CD4-positive, alpha-beta T cell treated with Interleukin-10 for 1 hour (primary cell): ENCODE measurements at places on chromosomes 5 and 9.

GRCh38 chr5:113692891-113693457 is 179.5 kb downstream of the YTHDC2 start:
- DNase-seq, result no peak

GRCh38 chr9:109297899-109298298 is 23.0 kb downstream of the EPB41L4B start:
- DNase-seq, result no peak

- DNase-seq, result no peak
Measured at GRCh38 chr5:78592735-78593386, 55.7 kb downstream of the LHFPL2 start.

- DNase-seq, result no peak
Measured at GRCh38 chr9:129934780-129935179, 99.5 kb downstream of the USP20 start.

DNA sequence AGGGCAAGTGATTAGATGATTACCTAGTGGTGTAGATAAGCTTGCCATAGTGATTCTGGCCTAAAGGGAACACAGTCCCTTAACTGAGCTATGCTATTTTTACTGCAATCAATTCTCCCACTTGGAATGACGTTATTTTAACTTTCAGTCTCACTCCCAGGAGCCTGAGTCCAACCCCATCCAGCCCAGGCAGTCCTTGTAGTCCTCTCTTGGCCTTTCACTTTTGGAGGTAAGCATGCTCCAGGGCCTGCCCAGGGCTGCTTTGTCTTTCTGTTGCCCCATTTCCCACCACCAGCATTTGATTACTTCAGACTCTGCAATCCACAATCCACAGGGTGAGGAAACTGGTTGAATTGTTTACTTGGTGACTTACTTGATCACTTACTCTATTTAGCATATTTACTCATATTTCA is 233.0 kb downstream of the CD180 start:
- no peak for DNase-seq

DNA sequence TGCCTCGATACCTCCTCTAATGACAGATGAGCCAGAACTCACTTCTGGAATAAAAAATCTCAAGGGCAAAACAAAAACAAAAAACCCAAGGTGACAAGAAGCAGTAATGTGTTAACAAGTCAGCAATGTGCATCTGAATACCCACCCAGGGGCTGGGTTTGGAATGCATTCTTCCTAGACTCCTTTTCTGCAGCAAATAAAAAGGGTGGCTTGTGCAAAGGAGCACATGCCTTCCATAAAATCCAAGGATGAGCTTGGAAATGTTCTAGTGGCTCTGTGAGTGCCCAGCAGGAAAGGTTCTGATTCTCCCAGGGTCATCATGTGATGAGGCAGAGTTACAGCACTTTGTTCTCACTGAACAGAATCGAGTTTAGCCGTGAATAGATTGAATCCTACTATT is 599.9 kb downstream of the RAB3C start:
- no peak for DNase-seq

- no peak for DNase-seq
Measured at GRCh38 chr5:160342413-160342941, 27.9 kb downstream of the C1QTNF2 start.

GRCh38 chr9:12516573-12516972 is 176.6 kb upstream of the TYRP1 start:
- no peak for DNase-seq

GRCh38 chr9:114261987-114262386 is 60.9 kb upstream of the ORM1 start:
- no peak for DNase-seq

DNA sequence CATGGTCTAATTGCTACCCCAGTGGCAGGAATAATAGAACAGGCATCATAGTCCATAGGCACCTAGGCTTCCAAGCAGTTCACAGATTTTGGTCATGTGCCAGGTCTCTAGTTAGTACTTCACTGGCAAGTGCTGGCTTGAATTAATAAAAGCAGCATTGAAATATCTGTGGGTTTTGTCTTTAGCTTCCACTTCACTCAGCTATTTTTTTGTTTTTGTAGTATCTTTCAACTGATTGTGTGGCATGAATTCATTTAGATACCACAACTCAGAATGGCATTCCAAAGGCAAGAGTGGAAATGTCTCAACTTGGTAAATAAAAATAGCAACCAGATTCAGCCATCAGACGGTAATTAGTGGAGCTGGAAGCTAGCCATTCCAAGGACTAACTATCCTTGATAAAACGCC is 27.9 kb upstream of the ITGA2 start:
- no peak for DNase-seq

DNA sequence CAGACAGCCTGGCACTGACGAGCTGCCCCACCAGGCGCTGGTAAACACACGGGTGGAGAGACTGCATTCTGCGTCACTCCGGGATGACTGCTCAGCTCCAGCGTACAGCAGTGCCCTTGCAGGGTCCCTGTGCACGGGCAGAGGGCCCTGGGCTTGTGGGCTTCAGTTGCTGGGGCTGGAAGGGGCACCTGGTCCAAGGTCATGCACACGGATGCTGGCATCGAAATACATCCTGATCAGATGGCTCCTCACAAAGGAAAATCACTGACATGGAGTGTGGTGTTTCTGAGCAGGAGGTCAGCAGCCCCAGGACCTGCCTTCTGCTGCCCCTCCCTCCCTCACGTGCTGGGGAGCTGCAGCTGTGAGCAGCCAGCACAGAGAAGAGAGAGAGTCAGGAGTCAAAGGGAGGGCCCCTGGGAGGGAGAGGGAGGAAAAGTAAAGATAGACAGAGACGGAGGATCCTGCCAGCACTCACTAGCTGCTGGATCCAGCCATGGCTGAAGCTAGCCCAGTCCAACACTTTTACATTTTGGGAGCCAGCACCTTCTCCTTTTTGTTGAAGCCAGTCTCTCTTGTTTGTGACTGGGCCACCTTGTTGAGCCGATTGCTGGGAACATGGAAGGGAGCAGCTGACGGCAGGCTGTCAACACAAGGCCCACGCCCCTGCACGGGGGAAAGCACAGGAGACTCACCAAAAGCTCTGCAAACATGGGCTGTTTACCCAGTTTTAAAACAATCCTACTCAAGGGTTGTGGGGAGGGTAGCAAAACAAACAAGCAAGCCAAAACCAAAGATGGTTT is 166.5 kb upstream of the PHYKPL start:
- DNase-seq, result no peak

GRCh38 chr5:62587737-62588136 is 9.1 kb downstream of the LRRC70 start:
- DNase-seq, result no peak

GRCh38 chr9:18622186-18622836 is 148.4 kb downstream of the ADAMTSL1 start:
- DNase-seq, result no peak

- DNase-seq, result no peak
Measured at GRCh38 chr5:514101-514485, 10.2 kb downstream of the SLC9A3 start.

DNA sequence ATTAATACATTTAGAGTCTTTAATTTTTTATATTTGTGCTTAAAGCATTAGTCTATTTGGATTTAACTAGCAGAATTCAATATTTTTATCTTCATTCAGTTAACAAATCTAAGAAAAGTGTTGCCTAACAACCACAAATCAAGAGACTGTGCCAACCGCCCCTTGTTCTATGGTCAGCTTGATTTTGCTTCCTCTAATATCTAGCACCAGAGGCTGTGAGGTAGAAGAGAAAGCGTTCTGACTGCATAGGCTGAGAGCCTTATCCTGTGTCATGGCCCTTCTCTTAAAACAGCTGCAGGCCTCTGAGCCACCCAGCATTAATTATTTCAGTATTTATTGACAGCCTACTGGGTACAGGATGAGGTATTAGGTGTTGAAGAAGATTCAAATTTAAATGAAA is 693.0 kb upstream of the CDH6 start:
- no peak for DNase-seq

DNA sequence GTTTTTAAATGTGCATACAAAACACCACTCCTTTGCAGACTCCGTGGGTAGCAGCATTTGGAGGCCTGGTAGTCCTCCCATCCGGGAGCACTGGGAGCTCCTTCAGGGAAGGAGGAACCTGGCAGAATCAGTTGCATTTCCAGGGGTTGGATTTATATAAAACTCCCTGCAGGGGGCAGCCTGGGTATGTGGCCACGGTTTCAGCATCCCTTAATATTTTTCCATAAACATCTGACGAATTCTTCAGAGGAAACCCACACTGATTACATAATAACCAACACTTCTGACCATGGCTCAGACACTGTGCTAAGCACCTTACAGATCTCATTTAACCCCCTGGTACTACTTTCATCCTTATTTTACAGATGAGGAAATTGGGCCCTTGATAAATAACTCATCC is 6.1 kb upstream of the AFAP1L1 start:
- DNase-seq, result no peak

- DNase-seq, result peak; percentile 13
Measured at GRCh38 chr5:56490971-56491468, 257.9 kb upstream of the ANKRD55 start.

DNA sequence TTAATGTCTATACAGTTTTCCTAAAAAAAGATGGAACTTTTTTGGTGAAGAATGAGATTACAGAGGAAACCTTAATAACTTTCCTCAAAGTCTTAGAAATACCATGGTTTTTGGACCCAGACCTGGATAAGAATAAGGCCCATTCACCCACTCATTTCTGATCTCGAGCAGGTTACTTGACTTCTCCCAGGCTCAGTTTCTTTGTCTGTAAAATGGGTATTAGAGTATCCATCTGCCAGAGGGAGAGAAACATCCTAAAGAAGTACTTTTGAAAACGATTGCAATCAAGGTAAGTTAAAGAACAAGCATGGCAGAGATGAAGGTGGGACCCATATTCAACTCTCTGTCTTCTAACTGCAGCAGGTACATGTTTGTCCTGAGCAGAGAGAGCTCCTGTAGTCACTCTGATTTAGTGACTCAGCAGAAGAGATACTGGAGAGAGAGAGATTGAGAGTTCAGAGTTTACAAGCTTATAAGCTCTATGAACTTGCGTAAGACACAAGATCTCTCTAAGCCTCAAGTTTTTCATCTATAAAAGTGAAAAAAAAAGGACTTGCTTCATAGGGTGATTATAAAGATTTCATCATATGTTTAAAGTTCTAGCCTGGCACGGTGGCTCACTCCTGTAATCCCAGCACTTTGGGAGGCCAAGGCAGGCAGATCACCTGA is 379.4 kb upstream of the SGCD start:
- no peak for DNase-seq

DNA sequence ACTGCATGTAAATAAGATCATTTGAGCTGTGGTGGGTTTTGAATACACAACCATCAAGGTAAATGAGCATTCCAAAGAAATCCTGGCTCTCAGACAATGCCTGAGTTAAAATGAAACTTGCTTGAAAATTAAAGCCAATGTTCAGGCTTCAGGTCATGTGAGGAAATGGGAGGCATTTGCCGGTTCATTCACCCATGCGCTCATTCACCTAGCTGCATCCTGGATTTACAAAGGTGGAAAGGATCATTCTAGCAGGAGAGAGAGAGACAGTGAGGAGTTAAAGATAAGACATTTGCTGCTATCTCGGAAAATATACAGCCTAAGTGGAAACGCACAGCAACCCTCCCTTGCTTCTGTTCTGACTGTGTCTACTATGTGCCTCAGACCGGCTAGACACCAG is 143.8 kb upstream of the KLF4 start:
- DNase-seq, result no peak

DNA sequence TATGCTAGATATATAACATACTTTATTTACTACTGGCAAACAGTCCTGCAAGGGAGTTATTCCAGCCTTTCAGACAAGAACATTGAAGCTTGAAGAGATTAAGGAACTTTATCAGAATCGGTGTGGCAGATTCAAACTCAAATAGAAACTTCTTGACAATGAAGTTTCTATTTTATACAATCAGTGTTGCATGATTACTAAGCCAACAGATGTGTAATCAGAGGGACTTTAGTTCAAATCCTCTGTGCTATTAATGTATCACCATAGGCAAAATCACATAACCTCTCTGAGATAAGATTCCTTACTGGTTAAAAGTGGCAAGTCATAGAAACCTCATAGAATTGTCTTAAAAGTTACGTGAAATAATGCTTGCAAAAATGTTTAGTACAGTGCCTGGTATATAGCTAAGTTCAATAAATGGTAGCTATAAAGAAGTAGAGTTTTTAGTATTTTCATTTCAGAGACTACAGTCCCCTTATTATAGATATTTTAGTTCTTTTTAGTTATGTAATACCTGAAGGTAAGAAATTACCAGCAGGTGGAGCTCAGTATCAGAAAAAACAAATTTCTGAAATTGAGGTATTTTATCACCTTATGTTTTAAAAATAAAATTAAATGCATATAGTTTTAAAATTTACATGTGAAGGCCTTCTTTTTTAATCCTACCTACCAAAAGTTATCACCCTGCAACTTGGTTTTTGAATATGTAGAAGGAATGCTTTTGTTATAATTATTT is 172.1 kb downstream of the FER start:
- DNase-seq, result peak; percentile 10

DNA sequence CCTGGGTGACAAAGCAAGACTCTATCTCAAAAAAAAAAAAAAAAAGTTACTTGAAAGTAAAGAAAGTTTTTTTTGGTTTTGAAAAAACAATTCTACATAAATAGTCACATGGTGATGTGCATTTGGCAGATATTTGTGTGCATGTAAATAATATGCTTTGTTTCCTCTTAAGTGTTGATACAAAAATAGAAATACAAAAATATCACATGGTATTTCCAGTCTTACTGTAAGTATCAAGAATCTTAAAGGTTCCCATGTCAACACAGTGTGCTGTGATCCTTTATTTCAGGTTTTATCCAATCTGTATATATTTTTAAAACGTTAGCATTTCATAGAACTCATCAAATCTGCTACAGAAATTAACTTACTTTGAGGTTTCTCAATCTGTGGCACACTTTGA is 521.9 kb downstream of the TLE4 start:
- DNase-seq, result no peak

DNA sequence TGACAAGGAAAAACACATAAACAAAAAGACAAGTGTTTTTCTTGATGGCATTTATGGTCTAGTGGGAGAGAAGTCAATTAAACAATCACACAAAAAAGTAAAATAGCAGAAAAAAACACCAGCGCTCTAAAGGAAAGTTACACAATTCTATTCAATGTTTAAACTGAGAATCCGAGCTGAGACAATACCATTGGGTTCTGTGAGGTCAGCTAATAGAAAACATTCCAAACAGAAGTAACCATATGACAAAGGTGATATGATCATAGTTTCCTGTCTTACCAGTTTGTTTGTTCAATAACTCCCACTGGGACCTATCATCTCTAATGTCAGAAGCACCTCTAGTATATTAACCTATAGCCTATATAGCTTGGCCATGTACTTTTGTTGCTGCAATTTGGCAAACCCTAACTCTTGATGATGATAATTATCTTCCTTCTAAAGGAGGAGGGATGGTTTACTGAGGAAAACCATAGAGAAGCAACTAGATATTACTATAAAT is 1030.0 kb downstream of the CDH12 start:
- DNase-seq, result no peak

DNA sequence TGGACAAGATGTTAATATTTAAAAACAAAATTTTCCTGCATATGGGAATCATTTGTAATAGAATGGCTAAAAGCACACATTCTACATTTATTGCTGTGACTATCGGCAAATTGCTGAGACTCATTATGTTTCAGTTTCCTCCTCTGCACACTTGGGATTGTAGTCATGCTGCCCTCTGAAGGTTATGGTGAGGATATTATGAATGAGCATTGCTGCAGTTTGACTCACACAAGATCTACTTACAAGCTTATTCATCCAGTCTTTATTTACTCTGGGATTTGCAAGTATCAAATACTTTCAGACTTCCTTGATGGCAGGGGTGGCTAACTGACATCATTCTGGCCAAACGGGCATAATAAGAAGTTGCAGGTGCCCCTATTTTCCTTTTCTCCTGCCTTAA is 9.5 kb upstream of the NFIL3 start:
- peak; percentile 39 for DNase-seq
